ENCODE measurements at places on chromosomes 3 and 15.
A peak's percentile ranks its signal among the peaks of the same experiment; 100 is the strongest.

DNA sequence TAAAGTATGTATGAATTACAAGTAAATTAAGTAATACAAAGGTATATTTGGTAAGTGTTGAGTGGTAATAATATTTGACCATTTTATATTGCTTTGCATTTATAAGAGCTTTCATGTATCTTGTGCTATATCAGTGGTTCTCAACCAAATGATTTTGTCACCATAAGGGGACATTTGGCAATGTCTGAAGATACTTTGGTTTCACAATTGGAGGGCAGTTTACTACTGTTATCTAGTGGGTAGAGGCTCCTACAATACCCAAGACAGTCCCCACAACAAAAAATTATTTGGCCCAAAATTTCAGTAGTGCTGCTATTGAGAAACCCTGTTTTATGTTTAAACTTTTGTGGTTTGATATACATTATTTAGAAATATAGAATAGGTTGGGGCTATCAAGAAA is 14.6 kb downstream of the TRPC1 start:
- DNase-seq, result no peak

GRCh38 chr3:196947136-196947859 is 5.0 kb upstream of the NCBP2 start:
- no peak for DNase-seq

- no peak for DNase-seq
Observed at GRCh38 chr3:104149154-104149553, 1217.6 kb upstream of the ALCAM start.

GRCh38 chr3:150447084-150447483 is 39.0 kb downstream of the TSC22D2 start:
- no peak for DNase-seq

- DNase-seq, result peak; percentile 66
Observed at GRCh38 chr15:76239786-76240185, 71.5 kb downstream of the ETFA start.

GRCh38 chr3:114666623-114667022 is 372.8 kb downstream of the TIGIT start:
- no peak for DNase-seq

DNA sequence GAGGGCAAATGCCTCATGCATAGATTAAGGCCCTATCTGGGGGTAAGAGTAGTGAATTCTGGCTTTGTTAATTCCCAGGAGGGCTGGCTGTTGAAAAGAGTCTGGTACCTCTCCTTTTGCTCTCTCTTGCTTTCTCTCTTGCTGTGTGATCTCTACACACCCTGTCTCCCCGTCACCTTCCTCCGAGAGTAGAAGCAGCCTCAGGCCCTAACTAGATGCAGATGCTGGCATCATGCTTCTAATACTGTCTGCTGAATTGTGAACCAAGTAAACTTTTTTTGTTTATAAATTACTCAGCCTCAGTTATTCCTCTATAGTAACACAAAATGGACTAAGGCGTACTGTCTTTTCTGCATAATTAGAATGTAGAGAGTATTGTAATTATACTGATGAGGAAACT is 908.1 kb downstream of the DIPK2A start:
- no peak for DNase-seq

GRCh38 chr3:171113716-171114115 is 87.2 kb upstream of the SLC2A2 start:
- DNase-seq, result no peak

GRCh38 chr3:158765518-158766205 is 33.4 kb upstream of the RARRES1 start:
- DNase-seq, result no peak

DNA sequence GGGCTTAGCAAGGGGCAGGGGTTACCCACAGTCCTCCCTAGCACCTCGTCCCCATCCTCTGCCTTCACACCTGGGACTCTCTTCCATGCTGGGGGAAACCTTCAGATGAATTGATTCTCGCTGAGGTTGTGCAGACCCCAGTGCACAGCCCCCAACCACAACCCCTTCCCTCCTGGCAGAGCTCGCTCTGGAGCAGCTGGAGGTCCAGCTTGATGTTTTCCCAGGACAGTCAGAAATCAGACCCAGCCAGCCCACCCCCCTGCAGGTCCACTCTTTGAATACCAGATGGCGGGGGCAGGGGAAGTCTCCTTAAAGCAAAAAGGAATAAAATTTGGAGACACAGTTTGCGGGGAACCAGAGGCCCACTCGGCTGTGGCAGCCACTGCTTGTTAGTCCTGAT is 234.4 kb downstream of the XXYLT1 start:
- no peak for DNase-seq

- DNase-seq, result no peak
Observed at GRCh38 chr15:56094171-56094570, 100.8 kb upstream of the NEDD4 start.
